ENCODE measurements at places on chromosomes 13 and 19. TPM values are rescaled to one million over a fixed set of nuclear protein-coding genes. Genes with fewer than 3 reads are reported as not detected.

DNA sequence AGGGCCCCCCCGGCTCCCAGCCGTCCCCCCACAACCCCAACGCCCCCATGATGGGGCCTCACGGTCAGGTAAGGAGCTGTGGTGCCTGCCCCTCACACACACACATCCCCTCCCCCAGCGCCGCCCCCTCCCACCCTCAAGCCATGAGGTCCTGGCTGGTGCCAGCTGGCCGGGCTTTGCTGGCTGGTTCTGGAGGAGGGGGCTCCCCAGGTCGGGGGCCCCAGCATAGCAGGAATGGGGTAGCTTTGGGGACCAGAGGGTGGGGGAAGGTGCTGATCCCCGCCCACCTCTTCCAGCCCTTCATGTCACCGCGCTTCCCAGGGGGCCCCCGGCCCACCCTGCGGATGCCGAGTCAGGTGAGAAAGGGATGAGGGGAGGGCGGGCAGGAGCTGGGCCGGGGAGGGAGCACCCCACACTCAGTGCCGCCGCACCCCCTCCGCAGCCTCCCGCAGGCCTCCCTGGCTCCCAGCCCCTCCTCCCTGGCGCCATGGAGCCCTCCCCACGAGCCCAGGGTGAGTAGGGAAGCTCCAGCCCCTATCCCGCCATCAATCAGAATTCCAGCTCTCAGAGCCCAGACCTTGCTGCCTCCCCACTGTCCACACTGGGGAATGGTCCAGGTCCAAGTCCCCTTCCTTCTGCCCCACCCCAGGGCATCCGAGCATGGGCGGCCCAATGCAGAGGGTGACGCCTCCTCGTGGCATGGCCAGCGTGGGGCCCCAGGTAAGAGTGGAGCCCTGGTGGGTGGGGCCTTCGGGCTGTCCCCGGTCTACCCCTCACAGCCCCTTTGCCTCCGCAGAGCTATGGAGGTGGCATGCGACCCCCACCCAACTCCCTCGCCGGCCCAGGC is 6.4 kb downstream of the ISYNA1 start:
- no peak overlapping the region for H3K27ac ChIP-seq
- H3K4me3 ChIP-seq = no peak overlapping the region
- H3K27me3 ChIP-seq = no peaks in the 10 kb centered on the region
- peaks cover 17% of the 10 kb centered on the region for H3K4me1 ChIP-seq
- H3K36me3 ChIP-seq = peaks cover 9% of the 10 kb centered on the region

- DNase-seq = no peak
- no peak overlapping the region for H3K4me3 ChIP-seq
- peaks cover 5% of the 10 kb centered on the region for H3K4me1 ChIP-seq
- no peaks in the 10 kb centered on the region for H3K27me3 ChIP-seq
- peaks cover 8% of the 10 kb centered on the region for H3K36me3 ChIP-seq
Observed at GRCh38 chr13:39665763-39666162, 10.3 kb downstream of the COG6 start.

GRCh38 chr19:35208121-35208520 is 20.4 kb downstream of the FAM187B start:
- no peak for DNase-seq
- H3K4me1 ChIP-seq = peaks cover 77% of the 10 kb centered on the region

- H3K4me3 ChIP-seq = no peak overlapping the region
- no peaks in the 10 kb centered on the region for H3K27me3 ChIP-seq
- no peak overlapping the region for H3K27ac ChIP-seq
- DNase-seq = no peak
- no peaks in the 10 kb centered on the region for H3K4me1 ChIP-seq
- H3K36me3 ChIP-seq = peaks cover 78% of the 10 kb centered on the region
Observed at GRCh38 chr13:40874138-40874779, 84.8 kb downstream of the SLC25A15 start.

GRCh38 chr13:42574011-42574410 is at the start of gene TNFSF11:
Gene TNFSF11, plus strand, starts transcription at chr13:42574152. Its CDS starts 152 bp downstream, at chr13:42574304.
- H3K4me1 ChIP-seq = peaks cover 34% of the 10 kb centered on the region
- peak within 1 kb of the TSS; percentile 73 for H3K4me3 ChIP-seq
- DNase-seq = peak; percentile 33
- peak within 1 kb of the TSS; percentile 55 for H3K27ac ChIP-seq

GRCh38 chr19:14405380-14405757 is 13.8 kb downstream of the DDX39A start:
- DNase-seq = no peak
- peaks cover 27% of the 10 kb centered on the region for H3K4me1 ChIP-seq
- no peaks in the 10 kb centered on the region for H3K27me3 ChIP-seq
- H3K36me3 ChIP-seq = peaks cover 73% of the 10 kb centered on the region
- peak overlapping the region; percentile 69 for H3K27ac ChIP-seq
- no peak overlapping the region for H3K4me3 ChIP-seq

GRCh38 chr19:45772130-45772840 is 3.2 kb upstream of the SIX5 start:
- no peak overlapping the region for H3K4me3 ChIP-seq
- peaks cover 9% of the 10 kb centered on the region for H3K4me1 ChIP-seq
- peaks cover 9% of the 10 kb centered on the region for H3K36me3 ChIP-seq

- DNase-seq = no peak
- H3K36me3 ChIP-seq = peaks cover 28% of the 10 kb centered on the region
- H3K4me1 ChIP-seq = peaks cover 2% of the 10 kb centered on the region
- H3K27me3 ChIP-seq = no peaks in the 10 kb centered on the region
- no peak overlapping the region for H3K27ac ChIP-seq
Observed at GRCh38 chr13:50025436-50025835, 10.2 kb downstream of the KCNRG start.

DNA sequence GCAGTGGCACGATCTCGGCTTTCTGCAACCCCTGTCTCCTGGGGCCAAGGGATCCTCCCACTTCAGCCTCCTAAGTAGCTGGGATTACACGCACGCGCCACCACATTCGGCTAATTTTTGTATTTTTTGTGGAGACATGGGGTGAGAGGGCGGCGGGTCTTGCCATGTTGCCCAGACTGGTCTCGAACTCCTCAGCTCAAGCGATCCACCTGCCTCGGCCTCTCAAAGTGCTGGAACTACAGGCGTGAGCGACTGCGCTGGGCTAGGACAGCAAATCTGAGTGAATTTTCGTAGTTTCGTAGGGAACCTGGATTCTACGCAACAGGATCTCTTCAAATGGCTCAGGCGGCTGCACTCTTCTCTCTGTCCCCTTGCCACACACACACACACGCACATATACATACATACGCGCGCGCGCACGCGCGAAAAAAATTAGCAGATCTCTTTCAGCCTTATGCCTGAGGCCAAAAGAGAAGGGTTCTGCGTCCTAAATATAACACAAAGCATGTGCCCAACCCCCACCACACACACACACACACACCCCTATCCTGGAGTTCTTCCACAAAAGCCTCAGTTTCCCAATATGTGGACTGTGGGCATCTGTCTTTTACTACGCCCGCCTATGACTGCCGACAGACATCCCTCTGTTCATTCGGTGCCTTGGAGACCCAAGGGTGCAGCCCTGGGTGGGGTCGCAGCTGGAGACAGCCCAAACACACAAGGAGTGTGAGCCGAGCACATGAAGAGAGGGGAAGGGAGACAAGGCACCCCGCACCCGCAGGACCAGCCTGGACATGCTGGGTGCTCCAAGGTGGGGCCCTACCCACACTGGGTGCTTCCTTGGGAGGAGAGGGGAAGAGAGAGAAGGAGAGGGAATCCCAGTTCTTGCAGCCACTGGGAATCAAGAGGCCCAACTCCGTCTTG is 616 bp downstream of the PINLYP start:
- peaks cover 1% of the 10 kb centered on the region for H3K36me3 ChIP-seq
- H3K4me1 ChIP-seq = peaks cover 21% of the 10 kb centered on the region
- peak overlapping the region; percentile 64 for H3K27ac ChIP-seq
- no peak for DNase-seq

DNA sequence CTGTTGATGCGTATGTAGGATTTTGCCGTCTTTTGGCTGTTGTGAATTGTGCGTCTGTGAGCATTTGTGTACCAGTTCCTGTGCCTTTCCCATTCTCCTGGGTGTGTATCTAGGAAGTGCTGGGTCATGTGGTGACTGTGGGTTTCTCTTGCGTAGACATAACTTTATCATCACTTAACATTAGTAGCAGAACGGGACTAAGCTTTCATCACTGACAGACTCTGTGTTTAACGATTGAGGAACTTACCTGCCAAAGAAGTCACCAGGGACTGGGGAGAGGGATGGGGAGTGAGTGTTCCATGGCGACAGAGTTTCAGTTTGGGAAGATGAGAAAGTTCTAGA is 15.0 kb downstream of the FZR1 start:
- no peaks in the 10 kb centered on the region for H3K27me3 ChIP-seq
- H3K4me1 ChIP-seq = peaks cover 13% of the 10 kb centered on the region
- H3K36me3 ChIP-seq = peaks cover 2% of the 10 kb centered on the region
- no peak overlapping the region for H3K27ac ChIP-seq
- DNase-seq = no peak

DNA sequence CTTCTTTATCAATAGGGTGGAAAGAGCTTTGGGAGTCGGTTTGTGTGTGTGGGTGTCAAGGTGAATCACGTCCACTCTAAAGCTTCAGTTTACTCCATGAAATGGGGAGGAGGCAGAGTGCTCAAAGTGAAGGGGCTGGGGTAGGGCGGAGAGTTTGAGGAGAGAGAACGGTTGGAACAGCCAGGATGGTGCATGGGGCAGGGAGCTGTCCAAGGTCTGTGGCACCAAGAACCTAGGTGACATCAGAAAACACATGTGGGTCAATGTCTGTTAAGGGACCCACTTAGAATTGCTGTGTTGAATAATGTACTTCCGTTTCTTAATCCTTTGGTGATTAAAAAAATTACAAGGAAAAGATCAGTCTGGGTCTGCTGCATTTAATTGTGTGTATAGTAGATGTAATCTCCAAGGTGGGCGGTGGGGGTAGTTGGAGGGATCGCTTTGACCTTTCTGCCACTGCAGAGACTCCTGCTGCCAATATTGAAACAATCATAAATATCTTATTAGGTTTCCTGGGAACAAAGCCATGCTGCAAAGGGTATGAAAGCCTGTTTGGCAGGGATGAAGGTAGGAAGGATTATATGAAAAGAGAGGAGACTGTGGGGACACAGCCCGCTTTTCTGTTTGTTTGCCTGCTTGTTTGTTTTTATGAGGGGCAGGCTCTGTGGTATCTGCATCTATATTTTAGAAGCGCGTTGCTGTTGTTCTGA is 122.3 kb downstream of the ATP8A2 start:
- no peaks in the 10 kb centered on the region for H3K4me1 ChIP-seq
- DNase-seq = no peak
- no peaks in the 10 kb centered on the region for H3K36me3 ChIP-seq

- no peaks in the 10 kb centered on the region for H3K4me1 ChIP-seq
- no peak overlapping the region for H3K27ac ChIP-seq
- H3K36me3 ChIP-seq = no peaks in the 10 kb centered on the region
Observed at GRCh38 chr13:94825507-94825906, 113.2 kb upstream of the SOX21 start.

DNA sequence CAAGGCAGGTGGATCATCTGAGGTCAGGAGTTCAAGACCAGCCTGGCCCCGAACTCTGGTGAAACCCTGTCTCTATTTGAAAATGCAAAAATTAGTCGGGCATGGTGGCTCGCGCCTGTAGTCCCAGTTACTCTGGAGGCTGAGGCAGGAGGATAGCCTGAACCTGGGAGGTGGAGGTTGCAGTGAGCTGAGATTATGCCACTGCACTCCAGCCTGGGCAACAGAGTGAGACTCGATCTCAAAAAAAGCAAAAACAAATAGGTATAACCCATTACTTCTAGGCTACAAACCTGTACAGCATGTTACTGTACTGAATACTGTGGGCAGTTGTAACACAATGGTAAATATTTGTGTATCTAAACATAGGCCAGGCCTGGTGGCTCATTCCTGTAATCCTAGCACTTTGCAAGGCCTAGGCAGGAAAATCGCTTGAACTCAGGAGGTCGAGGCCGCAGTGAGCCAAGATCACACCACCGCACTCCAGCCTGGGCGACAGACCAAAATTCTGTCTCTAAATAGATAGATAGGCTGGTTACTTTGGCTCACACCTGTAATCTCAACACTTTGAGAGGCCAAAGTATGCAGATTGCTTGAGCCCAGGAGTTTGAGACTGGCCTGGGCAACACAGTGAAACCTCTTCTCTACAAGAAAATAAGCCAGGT is 63.5 kb downstream of the MYO9B start:
- no peak overlapping the region for H3K27ac ChIP-seq
- no peak for DNase-seq
- no peak overlapping the region for H3K4me3 ChIP-seq
- no peaks in the 10 kb centered on the region for H3K27me3 ChIP-seq

- no peaks in the 10 kb centered on the region for H3K4me1 ChIP-seq
- H3K27ac ChIP-seq = no peak overlapping the region
- H3K36me3 ChIP-seq = no peaks in the 10 kb centered on the region
- no peaks in the 10 kb centered on the region for H3K27me3 ChIP-seq
- no peak for DNase-seq
- H3K4me3 ChIP-seq = no peak overlapping the region
Observed at GRCh38 chr13:87536499-87536898, 134.7 kb upstream of the SLITRK5 start.

DNA sequence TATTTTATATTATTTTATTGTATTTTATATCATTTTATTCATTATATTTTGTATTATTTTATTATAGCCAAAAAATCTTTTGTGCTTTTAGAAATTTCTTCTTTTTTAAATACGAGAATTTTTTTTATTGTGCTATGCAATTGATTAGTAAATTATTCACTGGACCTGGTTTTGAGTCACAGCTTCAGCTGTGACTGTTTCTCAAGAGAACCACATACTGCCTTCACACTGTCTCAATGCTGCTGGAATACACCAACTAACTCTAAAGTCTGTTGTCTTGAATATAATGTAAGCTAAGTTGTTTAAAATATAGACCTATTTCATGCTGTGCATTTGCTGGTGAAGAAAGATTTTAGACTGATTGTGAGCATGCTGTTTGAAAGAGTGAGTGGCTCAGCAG is 423.6 kb downstream of the NDFIP2 start:
- DNase-seq = no peak
- no peak overlapping the region for H3K27ac ChIP-seq
- no peaks in the 10 kb centered on the region for H3K27me3 ChIP-seq
- no peak overlapping the region for H3K4me3 ChIP-seq
- H3K4me1 ChIP-seq = no peaks in the 10 kb centered on the region

- no peak overlapping the region for H3K4me3 ChIP-seq
- no peak overlapping the region for H3K27ac ChIP-seq
Observed at GRCh38 chr13:106990594-106990993, 422.7 kb upstream of the ARGLU1 start.

- peaks cover 70% of the 10 kb centered on the region for H3K4me1 ChIP-seq
- H3K36me3 ChIP-seq = peaks cover 15% of the 10 kb centered on the region
- peak overlapping the region; percentile 83 for H3K27ac ChIP-seq
- peak overlapping the region; percentile 27 for H3K4me3 ChIP-seq
Observed at GRCh38 chr19:38656171-38656981, 8.9 kb downstream of the ACTN4 start.

The SH2D3A gene
- total RNA-seq = 17.1 TPM

The FCER2 gene
- total RNA-seq = 3.5 TPM

The TEX29 gene
- total RNA-seq = 0.39 TPM

The FFAR3 gene
- 1.1 TPM for total RNA-seq

The LAIR1 gene
- 5.7 TPM for total RNA-seq

The GPC6 gene
- not detected for total RNA-seq

The POU2F2 gene
- 57.3 TPM for total RNA-seq

The YJEFN3 gene
- 6.9 TPM for total RNA-seq

The AKAP8 gene
- 37.2 TPM for total RNA-seq

The C1QTNF9 gene
- not detected for total RNA-seq

The SHISA2 gene
- not detected for total RNA-seq
